Fibroblast of lung (primary cell): ENCODE measurements at places on chromosomes 1 and 21.

DNA sequence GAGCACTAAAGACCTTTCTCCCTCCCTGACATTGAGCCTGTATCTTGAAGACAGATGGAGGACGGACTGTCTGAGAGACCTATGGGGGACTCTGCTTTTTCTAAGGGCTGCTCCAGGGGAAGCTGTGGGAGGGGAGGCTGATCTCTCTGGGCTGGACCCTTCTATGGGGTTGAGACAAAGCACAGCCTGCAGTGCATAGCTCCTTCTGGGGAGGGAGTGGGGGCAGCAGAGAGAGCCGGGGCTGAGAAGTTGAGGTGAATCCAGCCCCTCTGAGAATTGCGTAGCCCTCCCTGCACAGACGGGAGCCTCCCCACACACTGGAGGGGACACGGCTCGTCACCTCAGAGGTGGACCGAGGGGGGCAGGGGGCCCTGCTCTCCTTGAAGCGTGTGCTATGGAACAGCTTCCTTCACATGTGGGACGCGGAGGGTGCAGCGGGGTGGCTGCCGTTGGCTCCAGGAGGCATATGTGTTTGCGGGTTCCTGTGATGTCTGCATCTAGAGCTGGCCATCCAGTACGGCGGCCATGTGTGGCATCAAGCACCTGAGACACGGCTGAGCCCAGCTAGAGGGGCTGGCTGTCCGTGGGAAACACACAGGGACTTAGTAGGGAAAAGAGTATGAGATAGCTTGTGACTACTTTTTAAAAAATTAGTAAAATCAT, 299.1 kb downstream of the CAMTA1 start:
- DNase-seq = no peak

DNA sequence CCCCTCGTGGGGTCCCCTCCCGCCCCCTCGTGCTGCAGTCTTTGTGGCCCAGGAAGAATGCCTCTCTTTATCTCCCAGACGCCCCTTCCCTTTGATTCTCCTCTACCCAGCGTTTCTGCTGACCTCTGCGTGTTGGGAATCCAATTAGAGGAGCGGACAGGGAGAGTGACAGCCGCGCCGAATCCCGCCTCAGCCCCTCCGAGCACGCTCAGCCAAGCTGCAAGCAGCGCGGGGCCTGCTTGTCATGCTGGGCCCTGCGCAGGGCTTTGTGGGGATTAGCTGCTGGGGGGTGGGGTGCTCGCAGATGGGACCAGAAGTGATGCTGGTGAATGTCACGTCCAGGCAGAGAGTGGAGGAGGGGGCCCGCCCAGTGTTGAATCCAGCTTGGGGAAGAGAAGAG, 91.1 kb downstream of the EPHB2 start:
- DNase-seq = no peak

DNA sequence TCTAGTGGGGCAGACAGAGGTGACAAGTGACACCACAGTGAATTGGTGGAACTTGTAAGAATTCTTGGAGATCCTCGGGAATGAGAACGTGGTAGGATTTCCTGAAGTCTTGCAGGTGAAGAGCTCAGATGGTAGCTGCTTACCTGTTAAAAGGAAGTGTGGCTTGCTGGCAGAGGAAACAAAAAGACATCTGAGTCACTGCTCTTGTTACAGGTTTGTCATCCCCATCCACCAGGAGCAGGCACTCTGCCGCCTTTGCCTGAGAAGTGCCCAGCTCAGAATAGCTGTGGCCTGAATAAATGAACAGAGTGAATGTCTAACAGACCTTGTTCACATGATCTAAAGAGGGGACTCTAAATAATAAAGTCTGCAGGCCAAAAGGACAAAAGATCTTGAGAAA, 12.3 kb upstream of the ZSCAN20 start:
- no peak for DNase-seq

- DNase-seq = no peak
Observed at GRCh38 chr1:78141531-78142231, 95.9 kb downstream of the GIPC2 start.

- DNase-seq = peak; percentile 83
Observed at GRCh38 chr1:224696891-224697765, 81.0 kb downstream of the CNIH3 start.

- DNase-seq = no peak
Observed at GRCh38 chr1:36782785-36783184, 251.5 kb downstream of the GRIK3 start.
